Hematopoietic multipotent progenitor cell treated with erythropoietin and hydrocortisone succinate and interleukin-3 and kit ligand, for 6 days (in vitro differentiated cells): ENCODE measurements at places on chromosomes 5 and 9.
A peak's percentile ranks its signal among the peaks of the same experiment; 100 is the strongest.

DNA sequence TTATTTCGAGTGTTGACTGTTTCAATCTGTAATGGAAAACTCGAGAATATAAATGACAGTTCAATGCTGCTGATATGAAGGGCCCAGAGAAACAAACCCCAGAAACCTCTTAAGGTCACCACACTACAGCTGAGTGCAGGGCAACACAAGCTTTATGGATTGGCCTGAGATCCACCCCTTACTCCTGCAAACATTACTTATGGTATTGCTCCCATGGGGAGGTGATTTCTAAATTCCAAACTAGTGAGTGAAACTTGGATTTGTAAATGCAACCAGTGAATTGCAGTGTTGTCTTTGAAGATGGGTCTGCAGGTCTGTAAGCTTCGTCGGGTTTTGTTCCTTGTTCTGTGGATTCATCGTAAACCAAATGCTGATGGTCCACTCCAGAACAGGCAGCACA lies 85.4 kb downstream of the NTRK2 start:
- DNase-seq: no peak

- DNase-seq: no peak
Observed at GRCh38 chr5:124686239-124687004, 60.0 kb downstream of the ZNF608 start.

- no peak for DNase-seq
Observed at GRCh38 chr5:178870411-178870810, 10.7 kb downstream of the ZNF354B start.

GRCh38 chr5:136013559-136013958 lies 15.2 kb upstream of the TGFBI start:
- no peak for DNase-seq

- no peak for DNase-seq
Observed at GRCh38 chr5:119373449-119373858, 17.6 kb downstream of the TNFAIP8 start.

- DNase-seq: peak; percentile 77
Observed at GRCh38 chr9:97803167-97804058, 49.6 kb upstream of the FOXE1 start.

GRCh38 chr9:69981686-69982445 lies 61.8 kb upstream of the MAMDC2 start:
- no peak for DNase-seq

GRCh38 chr5:12323637-12324229 lies 419.5 kb upstream of the CTNND2 start:
- DNase-seq: no peak

- DNase-seq: no peak
Observed at GRCh38 chr5:135033901-135034235, at the start of gene PITX1. Gene PITX1, minus strand, starts transcription at chr5:135034228. Its CDS starts 347 bp downstream, at chr5:135033881.

DNA sequence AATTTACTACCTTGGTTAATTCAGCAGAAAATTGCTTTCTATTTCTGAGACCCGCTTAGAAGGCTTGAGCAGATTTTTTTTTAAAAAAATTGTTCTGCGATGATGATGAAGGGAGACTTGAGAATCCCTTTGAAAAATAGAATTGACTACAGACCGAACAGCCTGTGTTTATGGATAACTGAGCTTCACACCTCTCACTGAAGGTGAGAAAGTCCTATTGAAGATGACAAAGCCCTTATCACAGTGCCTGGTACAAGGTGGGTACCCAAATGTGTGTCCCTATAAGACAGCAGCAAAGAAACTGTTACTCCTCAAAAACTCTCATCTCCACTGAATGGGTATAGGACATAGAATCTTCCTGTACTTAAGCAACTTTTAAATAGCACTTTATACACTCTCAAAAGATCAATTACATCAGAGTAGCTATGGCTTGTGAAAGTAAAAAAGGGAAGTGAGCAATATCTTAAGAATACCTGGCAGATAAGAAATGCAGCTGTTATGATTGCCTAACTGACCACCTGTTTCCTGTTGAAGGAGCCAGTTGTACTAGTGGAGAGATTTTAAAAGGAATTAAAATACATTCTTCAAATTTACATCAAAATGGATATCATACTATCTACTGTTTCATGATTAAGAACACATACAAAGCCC lies 419.7 kb downstream of the CHSY3 start:
- DNase-seq: peak; percentile 64

DNA sequence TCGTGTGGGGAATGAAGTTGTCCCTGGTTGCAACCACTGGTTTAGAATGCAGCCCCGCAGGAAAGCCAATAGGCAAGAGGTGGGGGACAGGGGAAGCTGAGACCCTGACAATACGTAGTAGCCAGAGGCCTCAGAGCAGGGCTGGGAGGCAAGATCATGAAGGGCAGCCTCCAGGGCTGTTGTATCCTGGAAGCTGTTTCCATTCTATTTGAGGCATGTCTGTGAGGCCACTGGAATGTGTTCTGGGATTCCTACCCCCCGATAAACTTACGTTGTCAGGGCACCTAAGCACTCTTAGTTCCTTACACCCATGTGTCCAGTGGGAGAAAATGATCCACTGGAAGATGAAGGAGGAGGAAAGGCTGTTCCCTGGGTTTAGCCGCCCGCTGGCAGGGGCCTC lies 177.3 kb downstream of the CFAP90 start:
- no peak for DNase-seq

- DNase-seq: no peak
Observed at GRCh38 chr9:87771316-87772006, 45.5 kb downstream of the CTSL start.

DNA sequence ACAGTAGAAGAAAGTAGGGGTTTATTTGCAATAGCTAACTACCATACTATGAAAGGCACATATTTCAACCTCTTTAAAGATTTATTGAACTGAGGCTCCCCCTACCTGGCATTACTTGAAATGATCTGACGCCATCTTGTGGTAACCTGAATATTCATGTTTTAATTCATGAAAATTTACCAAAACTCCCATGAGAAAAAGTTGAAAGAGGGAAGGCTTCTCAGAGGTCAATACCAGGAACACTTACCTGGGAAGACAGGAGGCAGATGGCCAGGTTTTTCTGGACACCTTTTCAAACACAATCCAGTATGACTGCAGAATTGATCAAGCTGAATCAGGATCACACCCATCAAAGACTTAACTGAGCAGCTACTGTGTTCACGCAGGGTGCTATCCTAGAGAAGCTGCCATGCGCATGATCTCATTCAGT lies 9.4 kb downstream of the PRELID2 start:
- DNase-seq: peak; percentile 88

DNA sequence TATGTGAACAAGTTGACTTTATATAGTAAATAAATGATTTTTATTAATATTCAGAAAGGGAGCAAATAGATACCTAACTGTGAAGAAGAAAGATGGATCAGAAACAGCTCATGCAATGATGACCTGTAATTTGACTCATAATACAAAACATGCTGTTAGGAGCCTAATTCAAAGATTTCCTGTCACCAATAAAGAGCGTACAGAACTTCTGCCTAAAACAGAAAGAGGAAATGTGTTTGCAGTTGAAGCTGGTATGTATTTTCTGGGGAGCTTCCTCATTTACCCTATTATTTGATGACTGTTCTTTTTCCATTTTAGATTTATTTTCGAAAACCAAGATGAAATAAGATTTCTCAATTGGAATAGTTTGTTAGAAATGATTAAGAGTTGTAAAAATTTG lies 11.4 kb downstream of the YTHDC2 start:
- peak; percentile 38 for DNase-seq

DNA sequence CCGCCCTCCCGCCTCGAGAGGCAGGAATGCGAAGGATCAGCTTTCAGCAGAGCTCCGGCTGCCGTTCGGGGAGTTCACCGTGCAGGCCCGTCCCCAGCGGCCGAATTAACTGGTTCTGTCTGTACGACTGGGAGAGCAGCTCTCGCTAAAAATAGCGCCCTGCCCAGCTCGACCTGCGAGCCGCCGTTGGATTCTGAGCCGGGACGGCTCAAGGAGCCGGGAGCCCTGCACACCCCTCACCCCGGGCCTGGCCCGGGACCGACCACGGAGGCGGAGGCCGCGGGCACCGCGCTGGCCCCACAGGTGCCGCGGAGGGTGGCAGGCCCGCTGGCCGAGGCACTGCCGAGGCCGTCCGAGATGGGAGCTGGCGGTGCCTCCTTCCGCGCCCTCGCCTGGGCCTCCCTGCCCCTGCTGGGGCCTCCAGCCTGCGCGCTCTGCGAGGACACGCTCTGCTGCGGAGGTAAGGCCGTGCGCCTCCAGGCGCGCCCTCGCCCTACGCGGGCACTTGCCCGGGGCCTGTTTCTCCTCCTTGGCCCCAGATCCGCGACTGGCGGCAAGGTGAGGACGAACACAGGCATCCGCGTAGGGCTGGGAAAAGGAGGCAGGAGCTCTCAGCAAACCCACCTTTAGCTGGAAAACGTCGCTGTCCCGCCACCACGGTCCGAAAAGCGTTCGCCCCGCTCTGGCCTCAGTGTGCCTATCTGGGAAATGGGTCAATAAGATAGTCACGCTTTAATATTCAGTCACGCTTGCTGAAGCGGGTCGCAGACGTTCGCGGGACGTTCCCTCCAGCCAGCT lies 53.1 kb upstream of the DAB2IP start:
- no peak for DNase-seq

DNA sequence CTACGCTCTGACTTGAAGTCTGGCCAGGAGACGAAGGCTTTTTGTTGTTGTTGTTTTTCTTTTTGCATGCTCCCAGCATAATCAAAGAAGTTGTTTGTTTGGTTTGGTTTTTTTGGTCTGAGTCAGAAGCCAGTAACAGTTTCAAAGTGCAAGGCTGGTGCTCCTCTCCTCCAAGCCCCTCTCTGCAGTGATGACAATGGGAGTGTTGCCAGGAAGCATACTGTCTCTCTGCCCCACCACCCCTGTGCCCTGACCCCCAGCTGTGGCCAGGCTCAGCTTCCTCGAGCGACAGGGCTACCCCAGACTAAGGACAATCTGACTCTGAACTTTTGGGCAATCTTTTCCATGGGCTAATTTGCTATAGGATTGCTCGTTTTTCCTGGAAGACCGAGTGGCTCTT lies 173.8 kb upstream of the PITX1 start:
- no peak for DNase-seq

DNA sequence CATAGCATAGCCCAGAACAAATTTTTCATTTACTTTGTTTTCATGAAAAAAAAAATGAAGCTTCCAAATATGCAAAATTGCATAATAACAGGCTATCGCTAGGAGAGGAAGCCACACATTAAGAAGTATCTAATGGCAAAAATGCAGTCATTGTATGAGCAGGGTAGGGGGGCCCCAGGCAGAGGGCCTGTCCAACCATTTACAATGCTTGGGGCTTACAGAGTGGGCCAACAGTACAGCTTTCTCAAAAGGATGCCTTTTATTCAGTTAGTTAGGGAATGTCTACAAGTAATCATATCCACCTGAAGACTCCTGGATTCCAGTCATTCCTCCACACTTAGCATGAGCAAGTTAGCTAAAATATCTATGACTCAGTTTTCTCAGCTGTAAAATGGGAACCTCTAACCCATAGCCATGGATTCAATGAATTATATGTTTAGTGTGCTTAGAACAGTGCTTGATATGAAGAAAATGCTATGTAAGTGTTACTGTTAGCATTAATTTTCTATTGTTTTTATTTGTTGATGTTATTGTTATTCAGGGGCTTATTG lies 117.7 kb downstream of the GAS1 start:
- no peak for DNase-seq

DNA sequence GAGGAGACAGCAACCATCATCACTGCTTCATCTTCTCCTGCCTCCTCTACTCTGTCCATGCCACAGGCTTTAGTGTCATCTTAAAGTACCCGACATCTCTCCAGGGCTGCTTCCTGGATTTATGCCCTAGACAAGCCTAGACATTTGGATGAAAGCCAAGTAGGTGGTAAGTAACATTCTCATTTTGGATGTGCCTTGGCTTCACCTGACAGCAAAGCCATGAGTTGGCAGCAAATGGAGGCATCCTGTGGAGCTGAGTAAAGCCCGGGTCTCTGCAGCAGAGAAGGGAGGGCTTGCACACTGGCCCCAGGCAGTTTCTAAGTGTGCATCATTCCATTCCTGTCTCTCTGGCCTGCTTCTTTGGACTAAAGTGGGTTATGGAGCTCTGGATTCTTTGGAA lies 299.1 kb downstream of the DMAC1 start:
- peak; percentile 2 for DNase-seq

- no peak for DNase-seq
Observed at GRCh38 chr5:32273821-32274220, 38.9 kb downstream of the MTMR12 start.

- no peak for DNase-seq
Observed at GRCh38 chr5:31972558-31972957, 201.6 kb downstream of the GOLPH3 start.
